ENCODE measurements at places on chromosomes 6 and 20.

- no peak for DNase-seq
These were observed 3.5 kb upstream of the LTA start for GRCh38 chr6:31568537-31568961.

DNA sequence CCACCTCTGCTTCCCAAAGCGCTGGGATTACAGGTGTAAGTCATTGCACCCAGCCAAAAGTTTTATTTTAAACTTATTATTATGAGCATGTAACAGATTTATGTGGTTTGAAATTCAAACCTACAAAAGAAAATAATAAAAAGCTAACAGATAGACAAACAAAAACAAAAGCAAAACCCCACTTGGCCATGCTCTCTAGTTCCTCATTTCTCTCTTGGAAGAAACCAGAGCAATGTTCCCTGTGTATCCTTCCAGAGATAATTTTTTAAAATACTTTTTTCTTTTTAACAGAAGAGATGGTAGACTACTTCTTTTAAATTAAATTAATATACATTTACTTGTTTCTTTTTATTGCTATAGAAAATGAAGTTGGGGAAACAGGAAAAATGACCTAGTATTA is 28.0 kb upstream of the SLC17A3 start:
- no peak for DNase-seq

GRCh38 chr20:17499041-17499440 is 32.1 kb downstream of the BFSP1 start:
- no peak for DNase-seq

GRCh38 chr6:44177691-44178423 is 19.2 kb downstream of the CAPN11 start:
- DNase-seq, result no peak

- no peak for DNase-seq
These were observed 191.7 kb upstream of the NOX3 start for GRCh38 chr6:155647354-155647753.

- DNase-seq, result no peak
These were observed 945.8 kb upstream of the ADGRB3 start for GRCh38 chr6:67689329-67689728.

DNA sequence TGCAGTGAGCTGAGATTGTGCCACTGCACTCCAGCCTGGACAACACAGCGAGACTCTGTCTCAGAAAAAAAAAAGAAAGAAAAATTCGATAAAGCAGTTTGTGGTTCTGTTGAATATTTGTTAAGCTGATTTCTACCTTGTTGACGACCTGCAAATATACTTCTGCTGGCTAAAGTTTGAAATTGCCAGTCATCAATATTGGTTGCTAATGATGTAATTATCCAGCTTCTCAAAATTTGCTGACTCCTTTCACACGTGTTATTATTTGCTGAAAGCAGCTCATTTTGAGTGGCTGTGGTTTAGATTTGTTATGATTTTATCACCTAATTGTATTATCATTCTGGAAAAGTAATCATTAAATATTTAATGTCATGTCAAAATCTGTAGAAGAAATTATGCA is 774.3 kb downstream of the QKI start:
- no peak for DNase-seq

- DNase-seq, result no peak
These were observed 84.0 kb downstream of the NCR2 start for GRCh38 chr6:41419385-41419784.

DNA sequence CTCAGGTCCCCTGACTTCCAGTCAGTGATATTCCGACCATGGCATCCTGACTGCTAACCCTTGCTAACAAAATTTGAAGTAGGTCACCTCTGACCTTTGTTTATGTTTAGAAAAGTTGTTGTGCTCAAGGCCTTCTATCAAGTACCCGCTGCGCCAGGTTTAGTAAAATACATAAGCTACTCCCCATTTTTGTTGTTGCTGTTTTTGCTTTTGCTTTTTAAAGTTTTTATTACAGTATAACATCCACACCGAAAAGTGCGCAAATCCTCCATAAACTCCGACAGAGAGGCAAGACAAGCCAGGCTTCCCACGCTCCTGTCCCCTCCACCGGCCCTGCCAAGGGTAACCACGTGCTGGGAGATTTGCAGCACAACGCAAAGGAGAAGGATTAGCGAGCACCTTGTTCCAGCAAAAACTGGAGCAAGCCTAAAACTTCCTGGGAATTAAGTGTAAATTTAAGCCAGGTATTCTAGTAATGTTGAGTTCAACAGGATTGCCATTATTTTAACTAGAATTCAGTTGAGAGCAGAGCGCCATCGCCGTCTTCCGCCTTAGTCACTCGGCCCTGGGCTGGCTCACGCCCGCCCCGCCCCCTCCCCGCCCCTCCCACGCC is 17.8 kb upstream of the HMGN4 start:
- no peak for DNase-seq

GRCh38 chr6:35893246-35893645 is 27.7 kb downstream of the SRPK1 start:
- no peak for DNase-seq

DNA sequence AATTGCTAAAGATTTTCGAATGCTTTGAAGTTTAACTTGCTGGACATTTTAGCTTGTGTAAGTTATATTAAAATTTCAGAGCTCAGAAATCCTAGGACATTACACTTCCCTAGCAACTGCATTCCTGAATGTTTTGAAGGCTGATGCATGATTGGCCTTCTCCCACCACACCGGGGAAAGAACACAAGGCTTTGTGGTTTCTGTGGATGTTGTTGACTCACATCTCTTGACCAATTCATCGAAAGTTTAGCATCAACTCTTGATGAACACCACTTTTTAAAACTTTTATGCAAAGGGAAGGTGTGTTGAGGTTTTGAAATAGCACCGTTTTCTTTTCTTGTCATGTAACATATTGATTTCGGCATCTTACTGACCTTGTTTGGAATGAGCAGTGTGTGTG is 81.1 kb downstream of the RIMS1 start:
- no peak for DNase-seq

GRCh38 chr6:6384520-6384919 is 64.1 kb upstream of the F13A1 start:
- DNase-seq, result no peak
